Activated CD4-positive, alpha-beta T cell treated with anti-CD3 and anti-CD28 coated beads for 48 hours (primary cell): ENCODE measurements at places on chromosomes 11 and 22.
A peak's percentile ranks its signal among the peaks of the same experiment; 100 is the strongest.

- DNase-seq, result no peak
Observed at GRCh38 chr22:50435291-50436014, 39.4 kb downstream of the SBF1 start.

GRCh38 chr11:36447947-36448346 lies 62.1 kb downstream of the TRAF6 start:
- DNase-seq, result no peak

DNA sequence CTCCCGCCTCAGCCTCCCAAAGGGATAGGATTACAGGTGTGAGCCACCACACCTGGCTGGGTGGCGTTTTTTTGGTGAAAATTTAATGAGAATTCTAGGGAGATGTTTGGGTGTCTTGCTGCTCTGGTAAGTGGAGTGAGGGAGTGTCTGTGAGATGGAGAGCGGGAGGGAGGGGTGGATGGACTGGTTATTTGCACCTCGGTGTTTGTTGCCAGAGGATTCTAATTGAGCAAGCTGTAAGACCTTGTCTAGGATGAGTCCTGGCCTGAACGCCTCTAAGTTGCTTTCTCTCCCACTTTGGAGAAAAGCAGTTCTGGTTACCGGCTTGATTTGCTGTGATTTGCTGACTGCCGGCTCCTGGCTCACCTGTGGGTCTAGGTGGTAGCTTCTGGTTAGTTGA lies 22.0 kb upstream of the GRAMD4 start:
- DNase-seq, result no peak

GRCh38 chr22:45535290-45535689 lies 32.6 kb downstream of the FBLN1 start:
- DNase-seq, result no peak

GRCh38 chr11:120326845-120327281 lies 1.8 kb downstream of the TLCD5 start:
- no peak for DNase-seq

GRCh38 chr22:22200569-22201184 lies 43.9 kb upstream of the VPREB1 start:
- DNase-seq, result no peak

GRCh38 chr11:2089536-2090165 lies 49.5 kb downstream of the IGF2 start:
- DNase-seq, result peak; percentile 65

DNA sequence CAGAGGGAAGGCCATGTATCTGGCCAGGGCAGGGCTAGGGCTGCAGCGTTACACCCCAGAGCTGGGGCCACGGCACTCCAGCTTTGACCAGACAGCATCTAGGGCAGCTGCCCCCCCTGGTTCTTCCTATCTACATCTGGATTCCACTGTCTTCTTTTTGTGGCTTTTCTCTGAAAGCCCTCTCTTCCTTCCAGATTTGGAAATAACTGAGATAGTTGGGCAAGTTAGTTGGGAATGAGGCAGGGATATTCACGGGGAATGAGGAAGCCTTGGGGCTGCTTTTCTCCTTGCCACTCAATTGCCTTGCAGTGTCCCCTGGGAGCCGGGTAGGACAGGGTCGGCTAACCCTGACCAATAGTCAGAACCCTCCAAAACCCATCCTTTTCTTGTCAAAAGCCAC lies 26.8 kb downstream of the CLMP start:
- no peak for DNase-seq

DNA sequence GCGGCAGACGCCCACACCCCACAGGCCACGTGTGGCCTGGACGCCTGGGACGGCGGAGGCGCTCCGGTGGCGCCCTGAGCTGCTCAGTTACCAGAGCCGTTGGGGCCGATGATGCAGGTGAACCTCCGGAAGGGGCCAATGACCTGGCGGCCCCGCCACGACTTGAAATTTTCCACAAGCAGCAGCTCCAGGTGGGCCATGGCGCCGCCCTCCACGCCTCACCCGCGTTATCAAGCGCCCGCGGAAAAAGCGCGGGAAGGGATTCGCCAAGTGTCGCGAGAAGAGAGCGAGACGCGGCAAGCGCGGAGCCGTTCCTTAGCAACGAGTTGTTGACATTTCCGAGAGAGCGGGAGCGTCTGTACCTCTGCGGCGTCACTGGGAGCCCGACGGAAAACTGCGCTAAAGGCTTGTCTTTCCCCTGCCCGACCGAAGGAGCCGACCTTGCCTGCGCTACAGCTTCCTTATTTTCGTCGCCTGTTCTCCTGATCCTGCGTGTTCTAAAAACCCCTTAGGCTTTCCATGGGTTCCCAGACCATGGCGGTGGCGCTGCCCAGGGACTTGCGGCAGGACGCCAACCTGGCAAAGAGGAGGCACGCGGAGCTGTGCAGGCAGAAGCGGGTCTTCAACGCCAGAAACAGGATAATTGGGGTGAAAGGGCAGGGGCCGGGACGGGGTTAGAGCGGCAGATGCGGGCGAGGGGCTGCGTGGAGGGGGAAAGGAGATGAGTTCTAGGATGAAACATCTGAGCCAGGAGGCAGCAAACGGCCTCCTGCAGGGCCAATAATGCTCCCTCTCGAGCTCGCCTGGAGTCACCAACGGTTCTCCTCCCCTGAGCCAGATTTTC lies at the start of the genes RIBC2 and SMC1B:
Gene RIBC2, plus strand, starts transcription at position 326 of the 844 bp plus-strand sequence. Its CDS starts 194 bp downstream, at position 520.
Gene SMC1B, minus strand, starts transcription at position 232 of the 844 bp plus-strand sequence. Its CDS starts 32 bp downstream, at position 200.
- peak; percentile 94 for DNase-seq

GRCh38 chr22:22941831-22942510 lies 54.4 kb downstream of the IGLL5 start:
- DNase-seq, result no peak

DNA sequence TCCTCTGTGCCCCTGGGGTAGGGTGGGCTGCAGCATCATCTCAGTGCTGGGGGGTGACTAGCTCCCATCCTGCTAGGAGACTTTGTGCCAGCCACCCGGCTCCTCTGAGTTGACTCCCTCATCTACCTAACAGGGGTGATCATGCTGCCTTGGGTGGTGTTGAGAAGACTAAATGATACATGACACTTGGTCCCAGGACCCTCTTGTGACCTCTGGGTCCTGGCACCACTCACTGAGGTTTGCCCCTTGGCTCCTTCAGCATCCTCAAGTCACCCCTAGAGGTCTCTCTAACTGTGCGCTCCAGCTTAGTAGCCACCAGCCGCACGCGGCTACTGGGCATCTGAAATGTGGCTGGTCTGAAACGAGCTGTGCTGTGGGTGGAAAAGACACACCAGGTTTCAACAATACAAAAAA lies 72.1 kb downstream of the LRRC32 start:
- DNase-seq, result peak; percentile 31

DNA sequence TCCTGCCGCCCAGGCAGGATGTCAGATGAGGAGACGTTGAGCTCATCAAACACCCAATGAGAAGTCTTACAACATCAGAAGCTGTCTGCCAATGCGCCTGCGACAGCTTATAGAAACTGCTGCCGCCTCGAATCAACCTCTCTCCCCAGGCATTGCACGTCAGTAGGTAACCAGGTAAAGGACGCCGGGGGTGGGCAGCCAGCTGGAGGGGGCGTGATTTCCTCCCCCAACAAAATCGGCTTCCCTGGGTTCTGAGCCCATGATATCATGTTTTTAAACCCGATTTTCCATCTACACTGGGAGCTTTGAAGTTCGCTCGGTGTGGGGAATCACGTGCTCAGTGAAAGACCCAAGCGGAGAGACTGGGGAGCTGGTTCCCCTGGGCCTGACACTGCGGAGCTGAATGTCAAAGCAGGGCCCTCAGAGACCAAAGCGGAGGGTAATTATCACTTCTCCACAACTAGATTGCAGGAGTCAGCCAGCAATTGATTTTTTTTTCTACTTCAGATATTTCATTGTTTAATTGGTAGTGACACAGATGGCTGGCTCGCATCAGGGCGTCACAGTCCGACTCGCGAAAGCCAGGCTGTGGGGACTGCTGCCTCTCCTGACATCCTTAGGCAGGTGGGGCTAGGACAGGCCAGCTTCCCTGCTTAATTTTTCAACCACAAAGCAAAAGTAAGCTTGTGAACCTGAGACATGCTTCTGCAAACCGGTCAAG lies 15.4 kb downstream of the FAM83F start:
- DNase-seq, result peak; percentile 36

DNA sequence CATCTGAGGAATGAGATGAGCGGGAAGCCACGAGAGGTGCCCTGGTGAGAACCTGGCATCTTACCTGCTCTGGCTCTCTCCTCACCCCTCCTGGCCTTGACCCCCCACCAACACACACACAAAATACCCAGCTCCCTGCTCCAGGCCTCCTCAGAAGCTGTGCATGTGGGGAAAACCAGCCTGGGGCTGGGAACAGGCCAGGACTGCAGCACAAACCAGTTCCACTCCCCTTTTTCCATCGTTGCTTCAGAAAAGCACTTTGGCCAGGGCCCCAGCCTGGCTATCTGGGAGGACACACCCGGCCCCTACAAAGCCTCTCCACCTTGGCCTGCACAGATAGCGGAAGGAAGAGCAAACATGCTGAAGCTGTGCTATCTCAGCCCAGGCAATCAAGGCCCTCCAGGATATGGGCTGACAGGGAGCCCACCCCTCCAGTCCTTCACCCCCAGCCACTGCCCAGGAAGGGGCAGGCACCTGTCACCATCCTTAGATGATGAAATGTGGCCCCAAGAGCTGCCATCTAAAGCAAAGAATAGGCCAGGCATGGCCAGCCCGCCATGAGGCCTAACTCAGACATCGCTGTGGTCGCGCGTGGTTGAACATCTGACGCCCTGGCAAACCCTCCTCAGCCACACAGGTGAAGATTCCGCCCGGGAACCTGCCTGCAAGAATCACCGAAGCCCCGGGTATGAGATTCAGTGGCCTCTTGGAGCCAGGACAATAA lies 35.4 kb downstream of the PISD start:
- DNase-seq, result no peak

GRCh38 chr11:68441466-68442230 lies 18.9 kb upstream of the PPP6R3 start:
- no peak for DNase-seq

- DNase-seq, result no peak
Observed at GRCh38 chr11:45042560-45042959, 91.9 kb upstream of the TP53I11 start.
